ENCODE measurements at places on chromosomes 6 and 20. TPM values are rescaled to one million over a fixed set of nuclear protein-coding genes. Genes with fewer than 3 reads are reported as not detected.

DNA sequence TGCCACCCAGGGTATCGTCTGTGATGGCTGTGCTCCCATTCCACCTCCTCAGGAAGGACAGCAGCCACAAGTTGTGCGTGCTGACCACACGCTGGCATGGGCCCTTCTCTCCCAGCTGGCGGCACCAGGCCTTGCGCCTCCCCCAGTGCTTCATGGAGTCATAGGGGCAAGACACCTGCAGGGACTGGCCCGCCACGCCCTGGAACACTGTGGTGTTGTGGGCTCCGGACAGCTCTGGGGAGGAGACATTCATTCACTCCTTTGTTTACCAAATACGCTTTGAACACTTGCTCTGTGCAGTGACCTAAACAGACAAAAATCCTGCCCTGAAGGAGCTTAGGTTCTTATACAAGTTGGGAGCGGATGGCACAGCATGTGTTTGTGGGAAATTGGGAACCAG is 1.5 kb downstream of the TREM2 start:
- DNase-seq = no peak

- DNase-seq = peak; percentile 55
These were observed 83.6 kb upstream of the CCDC167 start for GRCh38 chr6:37583261-37583660.

GRCh38 chr6:111477481-111477938 is 5.5 kb downstream of the REV3L start:
- no peak for DNase-seq

Gene BMP7
- polyA plus RNA-seq = not detected

DNA sequence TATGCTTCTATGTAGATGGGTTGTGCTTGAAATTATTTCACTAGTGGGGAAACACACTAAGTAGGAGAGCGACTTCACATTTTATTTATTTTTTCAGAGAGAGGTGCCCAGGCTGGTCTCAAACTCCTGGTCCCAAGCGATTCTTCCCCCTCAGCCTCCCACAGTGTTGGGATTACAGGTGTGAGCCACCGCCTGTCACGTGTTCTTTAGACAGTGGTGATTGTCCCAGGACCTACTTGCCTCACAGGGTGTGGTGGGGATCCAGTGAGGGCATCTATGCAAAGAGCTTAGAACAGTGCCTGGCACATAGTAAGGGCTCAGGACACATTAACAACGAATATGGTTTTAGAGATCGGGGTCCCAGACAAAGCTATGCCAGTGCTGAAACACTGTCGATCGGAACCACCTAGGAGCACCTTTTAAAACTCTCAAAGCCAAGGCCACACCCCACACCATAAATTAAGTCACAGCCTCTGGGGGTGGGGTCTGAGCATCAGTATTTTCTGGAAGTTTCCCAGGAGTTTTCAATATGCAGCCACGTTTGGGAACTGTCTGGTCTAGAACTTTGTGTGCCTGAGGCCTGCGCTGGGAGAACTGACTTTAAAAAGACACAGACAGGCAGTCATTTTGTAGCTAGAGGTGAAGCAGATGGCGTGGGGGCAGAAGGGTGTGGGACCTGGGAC is 4.8 kb upstream of the BCAS4 start:
- DNase-seq = no peak

DNA sequence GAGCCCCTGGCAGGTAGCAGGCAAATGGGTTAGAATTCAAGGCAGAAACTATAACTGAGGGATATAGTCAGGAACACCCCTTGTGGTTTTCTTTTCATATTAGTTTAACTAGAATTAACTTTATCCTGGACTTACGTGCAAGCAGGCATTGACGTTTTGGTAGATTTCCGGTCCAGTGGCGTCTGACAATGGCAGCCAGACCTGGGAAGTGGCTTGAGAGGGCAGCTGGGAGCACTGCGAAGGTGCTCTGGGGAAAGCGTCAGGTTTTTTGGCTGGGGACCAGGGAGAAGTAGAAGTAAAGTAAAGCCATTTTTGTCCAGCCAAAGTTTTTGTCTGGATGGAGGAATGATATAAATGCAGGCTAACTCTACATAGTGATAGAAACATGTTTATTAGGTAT is 8.4 kb upstream of the ACSS1 start:
- no peak for DNase-seq

Gene CEP250
- 16.2 TPM for polyA plus RNA-seq

Gene THBS2
- 378 TPM for polyA plus RNA-seq

Gene C2
- 5.6 TPM for polyA plus RNA-seq

Gene PSORS1C2
- polyA plus RNA-seq = not detected

DNA sequence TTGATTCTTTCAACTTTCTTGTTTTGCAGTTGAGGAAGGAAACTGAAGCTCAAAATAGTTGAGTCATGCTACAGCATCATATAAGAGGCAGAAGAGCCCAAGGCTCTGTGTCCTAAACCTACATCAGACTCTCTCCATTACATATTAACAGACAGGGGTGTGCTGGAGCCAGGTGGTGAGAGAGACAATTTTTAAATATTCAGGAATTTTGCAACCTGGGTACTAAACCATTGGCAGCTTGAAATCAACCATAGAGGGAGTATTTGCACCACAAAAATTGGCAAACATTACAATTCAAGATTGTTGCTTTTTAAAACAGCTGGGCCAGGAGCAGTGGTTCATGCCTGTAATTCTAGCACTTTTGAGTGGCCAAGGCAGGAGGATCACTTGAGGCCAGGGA is 65.8 kb upstream of the SOX4 start:
- DNase-seq = no peak

Gene MYCT1
- polyA plus RNA-seq = 0.59 TPM

Gene POFUT1
- 10.6 TPM for polyA plus RNA-seq

- peak; percentile 14 for DNase-seq
These were observed 9.6 kb upstream of the NRM start for GRCh38 chr6:30700340-30700739.

GRCh38 chr6:107116931-107117330 is 1.6 kb upstream of the BEND3 start:
- no peak for DNase-seq

Gene ZFP57
- polyA plus RNA-seq = 7.1 TPM

DNA sequence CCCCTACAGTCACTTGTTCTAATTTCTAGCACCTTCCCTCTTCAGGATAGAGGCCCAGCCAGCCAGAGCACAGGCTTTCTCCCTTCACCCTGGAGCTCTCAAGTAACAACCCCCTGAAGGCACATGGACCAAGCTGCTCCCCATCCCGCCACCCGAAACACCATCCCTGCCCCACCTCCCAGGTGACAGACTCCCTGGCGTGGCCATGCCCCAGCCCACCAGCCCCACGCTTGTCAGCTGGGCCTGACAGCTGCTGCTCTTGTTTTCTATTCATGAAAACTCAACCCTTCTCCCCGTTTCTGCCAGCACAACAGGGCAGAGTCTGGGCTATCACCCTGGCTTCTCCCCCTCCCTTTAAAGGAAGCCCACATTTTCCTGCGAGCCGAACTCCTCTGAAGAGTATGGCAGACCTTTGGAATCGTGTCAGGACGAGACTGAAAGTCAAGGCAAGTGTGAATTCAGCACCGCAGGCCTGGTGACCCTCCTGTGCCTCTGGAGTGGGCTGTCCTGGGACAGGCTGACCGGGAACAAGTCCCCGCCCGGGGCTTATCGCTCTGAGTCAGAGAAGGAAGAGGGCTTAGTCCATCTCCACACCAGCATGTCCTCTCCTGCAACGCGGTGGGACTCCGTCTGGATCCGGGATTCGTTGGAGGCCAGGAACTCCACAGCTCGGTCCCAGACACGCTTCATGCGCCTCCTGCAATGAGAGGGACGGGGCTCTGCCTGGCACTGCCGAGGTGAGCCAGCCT is 16.7 kb downstream of the LEMD2 start:
- no peak for DNase-seq

Measured in aorta (tissue), 5 donors.